T-helper 2 cell treated with Interferon-gamma antibody and Interleukin-4, amounts not matched to agents 100 ng/mL and 5 ng/mL, for 36 hours (primary cell): ENCODE measurements at places on chromosomes 1 and 21. TPM values are rescaled to one million over a fixed set of nuclear protein-coding genes. Genes with fewer than 3 reads are reported as not detected.

The RIPPLY3 gene
- 0.09 TPM in 1 of 2 replicates, not detected in the other for total RNA-seq

The CELA3A gene
- not detected in 2 replicates for total RNA-seq

The ATP6V1G3 gene
- total RNA-seq, result not detected in 2 replicates

The PUM1 gene
- 110 and 117 TPM in 2 replicates for total RNA-seq

The SDHB gene
- 75.4 and 81.0 TPM in 2 replicates for total RNA-seq

The TNNI3K gene
- total RNA-seq, result not detected in 2 replicates

The MFSD2A gene
- 5.3 and 5.9 TPM in 2 replicates for total RNA-seq

The SPATA46 gene
- total RNA-seq, result not detected in 2 replicates

The MROH7 gene
- 0.18 and 0.27 TPM in 2 replicates for total RNA-seq

The C1orf185 gene
- not detected in 2 replicates for total RNA-seq

The C1orf174 gene
- 28.5 and 28.6 TPM in 2 replicates for total RNA-seq

The TMEM81 gene
- total RNA-seq, result 2.9 and 3.5 TPM in 2 replicates

The CHI3L1 gene
- total RNA-seq, result not detected in 2 replicates

The SLC16A4 gene
- 0.09 and 0.23 TPM in 2 replicates for total RNA-seq

The PTGER3 gene
- total RNA-seq, result 3.9 and 4.2 TPM in 2 replicates

The PLA2G2D gene
- total RNA-seq, result not detected in 2 replicates

The TCHHL1 gene
- total RNA-seq, result not detected in 2 replicates

The RGS8 gene
- total RNA-seq, result not detected in 2 replicates

The HLCS gene
- total RNA-seq, result 16.4 and 19.4 TPM in 2 replicates

The GFI1 gene
- total RNA-seq, result 87.5 and 92.9 TPM in 2 replicates

The FALEC gene
- total RNA-seq, result not detected in 2 replicates

The UBE2U gene
- not detected in 2 replicates for total RNA-seq

The ARHGEF16 gene
- not detected in 2 replicates for total RNA-seq

The MX2 gene
- 30.3 and 31.1 TPM in 2 replicates for total RNA-seq

The LAMC2 gene
- total RNA-seq, result 0.05 TPM in 1 of 2 replicates, not detected in the other

The TPTE gene
- total RNA-seq, result not detected in 2 replicates

The SH3D21 gene
- 6.7 and 7.6 TPM in 2 replicates for total RNA-seq

The CDC20 gene
- total RNA-seq, result 157 and 166 TPM in 2 replicates

The BMP8B gene
- total RNA-seq, result 0.30 and 0.52 TPM in 2 replicates

The IGSF5 gene
- not detected in 2 replicates for total RNA-seq

The C2CD2 gene
- total RNA-seq, result 5.3 and 6.5 TPM in 2 replicates

The SLAMF8 gene
- total RNA-seq, result 0.68 and 1.1 TPM in 2 replicates

The EPHA2 gene
- total RNA-seq, result not detected in 2 replicates

The CACNA1S gene
- total RNA-seq, result not detected in 2 replicates

The ARHGEF10L gene
- not detected in 2 replicates for total RNA-seq

The UMODL1 gene
- total RNA-seq, result 0.09 TPM in 2 replicates

The SPOCD1 gene
- not detected in 2 replicates for total RNA-seq

The LCE2C gene
- total RNA-seq, result not detected in 2 replicates

The HES3 gene
- not detected in 2 replicates for total RNA-seq

The RGS18 gene
- total RNA-seq, result 0.32 and 1.2 TPM in 2 replicates

The TMEM61 gene
- total RNA-seq, result not detected in 2 replicates

The NRIP1 gene
- total RNA-seq, result 7.5 and 7.6 TPM in 2 replicates

The SFPQ gene
- total RNA-seq, result 376 and 388 TPM in 2 replicates

The NPR1 gene
- total RNA-seq, result not detected in 2 replicates

The RCAN1 gene
- 8.0 and 9.1 TPM in 2 replicates for total RNA-seq

The MUTYH gene
- 45.1 and 57.2 TPM in 2 replicates for total RNA-seq

The FLG gene
- total RNA-seq, result not detected in 2 replicates

The POU3F1 gene
- not detected in 2 replicates for total RNA-seq

The GIPC2 gene
- 0.05 and 0.07 TPM in 2 replicates for total RNA-seq

The MPC2 gene
- 45.6 and 52.3 TPM in 2 replicates for total RNA-seq

The KCNK2 gene
- total RNA-seq, result not detected in 2 replicates
